Right ventricle myocardium superior (tissue), 1 donor: ENCODE measurements at places on chromosomes 12 and 14.

DNA sequence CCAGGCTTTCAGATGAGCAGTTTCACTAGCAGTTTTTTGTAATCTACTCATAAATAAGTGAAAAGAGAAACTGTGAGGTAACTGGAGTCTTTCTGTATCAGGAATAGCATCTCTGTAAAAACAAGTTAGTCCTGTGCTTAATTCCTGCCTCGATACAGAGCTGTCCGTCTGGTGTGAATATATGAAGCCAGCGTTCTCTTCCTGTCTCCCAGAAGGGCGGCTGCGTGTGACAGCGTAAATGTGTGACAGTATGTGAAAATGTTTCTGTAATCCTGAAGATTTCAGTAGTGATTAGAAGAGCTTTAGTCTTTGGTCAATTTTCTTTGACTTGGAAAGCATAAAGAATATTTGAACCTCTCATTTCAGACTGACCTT, 150.3 kb downstream of the FBXL14 start:
- no peak for DNase-seq

DNA sequence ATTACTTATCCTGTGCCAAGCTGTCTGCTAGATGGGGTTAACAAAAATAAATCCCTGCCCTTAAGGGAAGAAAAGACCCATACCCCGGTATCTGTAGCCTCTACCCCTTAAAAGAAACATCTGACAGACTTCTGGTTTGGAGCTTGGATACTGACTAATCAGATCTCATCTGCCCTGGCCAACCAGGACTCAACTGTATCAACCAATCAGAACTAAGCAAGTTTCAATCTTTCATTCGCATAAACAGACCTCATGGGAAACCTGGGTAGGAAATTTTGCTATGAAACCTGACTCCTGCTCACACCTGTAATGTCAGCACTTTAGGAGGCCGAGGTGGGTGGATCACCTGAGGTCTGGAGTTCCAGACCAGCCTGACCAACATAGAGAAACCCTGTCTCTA, 26.4 kb upstream of the PRMT8 start:
- DNase-seq, result no peak

GRCh38 chr14:104635717-104636116, 31.1 kb upstream of the TMEM179 start:
- DNase-seq, result no peak

DNA sequence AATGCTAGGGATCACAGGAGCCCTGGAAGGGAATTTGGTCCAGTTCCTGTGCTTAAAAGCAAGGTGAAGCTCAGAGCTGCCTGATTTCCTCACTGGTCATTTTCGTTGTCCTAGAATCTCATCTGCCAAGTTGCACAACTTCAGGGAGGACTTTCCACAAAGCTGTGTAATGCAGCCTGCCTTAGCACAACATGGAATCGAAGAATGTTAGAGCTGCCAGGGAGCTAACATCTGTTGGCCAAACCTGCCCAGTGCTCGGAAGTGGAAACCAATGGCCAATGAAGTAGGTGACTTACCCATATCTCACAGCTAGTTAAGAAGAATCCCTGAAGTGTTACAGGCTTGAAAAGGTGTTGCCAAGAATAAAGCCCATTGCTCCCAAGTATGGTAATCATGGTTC, 79.9 kb upstream of the SSTR1 start:
- no peak for DNase-seq

DNA sequence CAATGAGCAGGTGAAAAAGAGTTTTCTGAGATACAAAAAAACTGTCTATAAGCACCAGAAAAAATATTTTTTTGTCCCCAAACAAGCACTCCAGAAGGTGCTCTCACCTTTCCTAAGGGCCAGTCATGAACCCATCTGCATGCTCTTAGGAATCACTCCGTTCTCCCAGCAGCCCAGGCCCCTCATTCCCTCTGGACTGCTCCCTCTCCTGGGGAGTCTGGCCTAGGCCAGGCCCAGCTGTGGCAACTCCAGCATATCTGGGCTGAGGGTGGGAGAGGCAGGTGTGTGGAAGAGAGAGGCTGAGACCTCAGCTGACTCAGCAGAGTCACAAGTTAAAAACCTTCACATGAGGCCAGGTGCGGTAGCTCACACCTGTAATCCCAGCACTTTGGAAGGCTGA, 54.6 kb downstream of the TRAFD1 start:
- DNase-seq, result peak; percentile 9

GRCh38 chr12:9869307-9870161, at the start of gene CLEC2B:
TSS of gene CLEC2B (minus strand) at chr12:9869354.
- no peak for DNase-seq

DNA sequence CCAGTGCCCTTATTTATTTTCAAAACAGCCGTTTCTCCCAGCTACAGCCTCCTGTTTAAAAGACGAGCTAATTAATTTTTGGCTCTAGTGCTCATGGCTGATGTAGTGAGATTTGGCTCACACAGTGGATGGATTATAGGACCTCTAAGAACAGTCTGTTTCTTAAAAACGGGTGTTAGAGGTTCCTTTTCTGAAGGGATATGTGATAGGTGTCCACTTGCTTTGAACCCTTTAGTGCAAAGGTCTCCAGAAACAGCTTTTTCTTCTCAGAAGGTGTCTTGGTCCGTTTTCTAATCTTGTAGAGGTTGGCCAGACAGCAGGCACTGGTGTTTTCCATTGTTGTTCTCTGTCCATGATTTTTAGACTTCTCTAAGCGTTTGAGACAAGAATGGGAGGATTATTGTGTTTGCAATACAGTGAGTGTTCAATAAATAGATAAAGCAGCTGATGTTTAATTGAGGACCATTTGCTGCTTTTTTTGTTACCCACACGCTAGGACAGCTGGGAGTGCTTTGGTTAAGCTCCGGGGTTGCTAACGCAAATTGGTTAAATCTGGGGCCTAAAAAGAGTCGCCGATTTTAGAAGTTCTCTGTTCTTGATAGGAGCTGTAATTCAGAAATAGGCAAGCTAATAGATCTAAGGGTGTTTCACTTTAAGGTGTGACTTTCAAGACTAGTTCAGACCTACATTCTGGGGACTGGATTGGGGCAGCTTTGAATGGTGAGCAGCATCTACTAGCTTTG, 1.0 kb downstream of the BORCS5 start:
- DNase-seq, result no peak

DNA sequence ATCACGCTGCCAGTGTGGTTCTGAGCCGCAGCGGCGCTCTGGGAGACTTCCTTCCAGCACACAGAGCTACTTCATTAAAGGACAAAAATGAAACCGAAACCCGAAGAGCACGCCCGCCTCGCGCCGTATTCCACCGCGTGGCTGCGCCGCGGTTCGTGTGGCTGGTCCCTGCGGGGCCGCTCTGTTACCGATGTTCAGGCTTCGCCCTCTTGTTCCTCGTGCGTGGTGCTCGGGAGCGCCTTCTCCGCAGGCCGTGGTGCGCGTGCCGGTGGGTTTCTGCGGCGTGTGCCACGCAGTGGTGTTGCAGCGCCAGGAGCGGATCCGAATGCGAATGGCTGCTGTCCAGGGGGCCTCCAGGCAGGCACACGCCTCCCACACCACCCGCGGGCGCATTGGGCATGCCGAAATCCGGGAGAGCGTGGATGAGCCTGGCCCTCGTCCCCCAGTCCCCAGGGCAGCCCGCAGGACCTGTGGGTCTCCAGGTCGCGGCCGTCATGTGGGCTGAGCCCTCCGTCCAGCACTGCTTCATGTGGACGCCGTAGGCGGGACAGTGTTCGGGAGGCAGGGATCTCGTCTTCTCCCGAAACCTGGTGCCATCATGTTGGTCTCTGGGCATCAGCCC, 91.2 kb downstream of the ADGRD1 start:
- DNase-seq, result no peak

DNA sequence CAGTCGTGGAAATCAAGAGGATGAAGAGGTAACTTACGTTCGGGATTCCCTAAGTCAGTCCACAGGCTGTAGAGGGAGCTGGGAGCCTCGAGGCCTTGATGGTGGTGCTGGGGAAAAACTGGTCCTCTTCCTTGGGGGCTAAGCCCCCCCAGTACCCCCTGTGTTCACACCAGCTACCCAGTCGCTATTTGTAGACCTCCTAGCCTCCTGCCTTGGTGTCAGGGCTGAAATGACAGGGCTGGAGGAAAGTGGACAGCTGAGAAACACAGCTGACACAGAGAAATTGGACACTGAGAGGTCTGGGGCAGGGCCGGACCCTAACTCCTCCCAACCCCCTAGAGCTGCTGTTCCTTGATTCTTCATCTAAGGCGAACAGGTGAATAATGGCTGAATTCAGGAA, at the start of gene STAC3:
Gene STAC3, minus strand, starts transcription at position 232 of the 400 bp plus-strand sequence. CDS start 1,551 bp downstream, outside the sequence.
- DNase-seq, result no peak

- no peak for DNase-seq
These were observed 24.4 kb downstream of the ATP23 start for GRCh38 chr12:57965766-57966165.

DNA sequence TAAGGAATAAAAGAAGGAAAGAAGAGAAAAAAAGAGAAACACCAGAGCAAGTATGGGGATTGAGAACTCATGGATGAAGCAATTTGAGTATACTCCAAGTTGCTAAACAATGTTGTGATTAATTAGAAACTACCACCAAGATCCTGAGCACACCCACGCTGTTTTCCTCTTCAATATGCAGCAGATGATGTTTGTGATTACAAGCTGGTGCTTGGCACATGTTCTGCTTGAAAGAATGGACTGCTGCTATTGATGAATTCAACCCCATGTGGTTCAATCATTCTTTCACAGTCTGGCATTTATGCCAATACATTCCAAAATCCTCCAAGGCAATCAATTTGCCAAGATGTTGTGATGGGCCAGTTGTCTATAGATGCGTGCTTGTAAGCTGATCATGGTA, 146.8 kb downstream of the SLC2A13 start:
- no peak for DNase-seq

DNA sequence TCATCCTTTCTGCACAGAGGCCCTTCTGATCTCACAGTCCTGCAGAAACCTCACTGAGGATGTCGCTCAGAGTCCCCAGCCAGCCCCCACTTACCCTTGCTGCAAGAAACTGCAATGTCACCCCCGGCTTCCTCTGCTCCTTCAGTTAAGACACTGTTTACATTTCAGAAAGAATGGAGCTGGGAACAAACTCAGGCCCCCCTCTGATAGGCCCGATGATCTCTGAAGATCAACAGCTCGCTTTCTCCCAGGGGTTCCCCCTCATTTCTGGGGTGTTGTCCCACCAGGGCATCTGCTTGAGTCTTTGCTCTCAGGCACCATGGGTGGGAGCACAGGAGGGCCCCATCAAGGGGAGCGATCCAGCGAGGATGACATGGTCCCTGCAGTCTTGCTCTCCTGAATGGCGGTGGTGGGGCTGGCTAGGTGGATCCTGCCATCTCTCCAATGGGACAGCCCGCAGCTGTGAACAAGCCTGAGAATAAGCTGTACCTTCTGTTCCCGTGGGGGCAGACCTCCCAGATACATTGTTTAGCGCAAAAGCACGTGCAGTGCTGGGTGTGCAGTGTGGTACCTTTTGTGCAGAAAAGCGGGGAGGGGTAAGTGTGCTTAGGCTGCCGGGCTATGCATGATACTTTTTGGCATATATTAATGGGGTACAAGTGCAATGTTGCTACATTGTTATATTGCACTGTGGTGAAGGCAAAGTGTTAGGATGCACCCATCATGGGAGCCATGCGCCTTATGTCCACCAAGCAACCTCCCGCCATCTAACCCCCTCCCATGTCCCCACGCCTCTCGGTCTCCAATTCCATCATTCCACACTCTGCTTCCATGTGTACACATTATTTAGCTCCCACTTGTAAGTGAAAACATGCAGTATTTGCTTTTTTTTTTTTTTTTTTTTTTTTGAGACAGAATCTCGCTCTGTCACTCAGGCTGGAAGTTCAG, 6.7 kb upstream of the NCOR2 start:
- no peak for DNase-seq

DNA sequence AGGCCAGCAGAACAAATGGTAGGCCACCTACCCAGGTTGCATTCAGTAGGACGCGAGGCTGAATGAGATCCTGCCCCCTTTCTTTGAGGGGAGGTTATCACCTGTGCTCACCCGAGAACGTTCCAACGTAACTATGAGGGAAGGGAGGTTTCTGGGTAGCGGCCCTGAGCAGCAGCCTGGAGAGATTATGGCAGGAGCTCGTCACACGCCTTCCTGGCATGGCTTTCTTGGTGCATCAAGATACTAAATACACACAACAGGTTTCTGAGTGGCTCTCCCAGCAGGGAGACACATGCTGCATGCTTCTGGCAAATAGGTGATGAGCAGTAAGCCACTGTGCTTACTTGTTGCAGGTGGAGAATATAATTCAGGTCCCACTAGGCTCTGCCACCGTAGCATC, 147.7 kb downstream of the CALM1 start:
- peak; percentile 6 for DNase-seq

DNA sequence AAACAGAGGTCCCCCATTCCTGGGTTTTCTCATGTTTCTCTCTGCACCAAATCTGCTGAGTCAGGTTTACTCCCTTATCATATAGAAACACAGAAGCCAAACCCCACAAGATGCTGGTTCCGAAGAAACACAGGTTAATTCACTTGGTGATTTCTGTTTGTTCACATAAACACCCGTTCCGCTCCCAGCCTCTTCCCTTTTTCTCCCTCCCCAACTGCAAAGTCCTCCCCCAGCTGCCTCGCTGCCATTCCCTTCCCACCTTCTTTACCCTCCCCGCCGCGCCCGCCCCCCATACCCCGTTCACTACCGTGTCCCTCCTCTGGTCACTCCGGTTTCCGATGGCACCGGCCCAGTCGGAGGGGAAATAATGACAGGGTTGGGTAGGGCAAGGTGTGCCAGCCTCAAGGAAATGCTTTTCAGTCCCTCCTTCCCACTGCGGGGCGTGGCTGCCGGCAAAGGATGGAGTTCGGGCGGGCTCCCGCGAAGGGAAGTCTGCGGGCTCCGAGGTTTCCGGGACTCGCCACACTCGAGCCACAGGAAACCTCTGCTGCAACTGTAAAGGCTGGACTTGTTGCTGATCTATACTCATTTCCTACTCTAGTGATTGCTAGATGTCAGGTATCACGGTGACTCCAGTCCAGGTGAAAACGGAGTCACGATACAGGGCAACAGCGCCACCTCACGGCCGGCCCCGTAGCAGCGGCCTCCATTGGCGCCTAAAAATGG, at the start of gene STYK1:
Gene STYK1, minus strand, starts transcription at position 394 of the 726 bp plus-strand sequence. CDS start 39,434 bp downstream, outside the sequence.
- peak; percentile 60 for DNase-seq

DNA sequence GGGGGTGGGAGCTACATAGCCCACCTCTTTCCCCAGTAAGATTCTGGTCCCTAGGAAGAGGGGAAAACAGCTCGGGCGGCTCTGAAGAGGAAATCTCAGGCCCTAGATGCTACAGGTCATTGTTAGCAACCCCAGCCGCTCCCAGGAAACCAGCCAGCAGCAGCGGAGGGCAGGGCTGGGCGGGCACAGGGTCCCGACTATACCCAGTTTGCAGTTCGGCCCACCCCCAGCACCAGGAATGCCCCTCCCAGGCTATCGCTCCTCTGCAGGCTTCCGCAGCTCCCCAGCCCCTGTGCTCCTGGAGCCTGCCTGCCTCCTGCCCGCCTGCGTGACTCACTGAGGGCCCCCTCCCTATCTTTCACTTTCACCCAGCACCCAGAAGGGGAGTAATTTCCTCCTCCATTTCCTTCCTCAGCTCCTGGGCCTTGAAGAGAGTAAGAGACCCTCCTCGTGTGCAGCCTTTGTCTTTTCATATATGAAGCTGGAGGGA, 27.2 kb upstream of the PNMA1 start:
- peak; percentile 86 for DNase-seq

GRCh38 chr12:127355061-127355841, 911.7 kb upstream of the TMEM132C start:
- DNase-seq, result no peak

- peak; percentile 79 for DNase-seq
These were observed 11.1 kb downstream of the SSH1 start for GRCh38 chr12:108846290-108846701.
